ENCODE measurements at places on chromosomes 3 and 15.

GRCh38 chr15:32952901-32953532 is 235.2 kb downstream of the GREM1 start:
- DNase-seq = no peak

DNA sequence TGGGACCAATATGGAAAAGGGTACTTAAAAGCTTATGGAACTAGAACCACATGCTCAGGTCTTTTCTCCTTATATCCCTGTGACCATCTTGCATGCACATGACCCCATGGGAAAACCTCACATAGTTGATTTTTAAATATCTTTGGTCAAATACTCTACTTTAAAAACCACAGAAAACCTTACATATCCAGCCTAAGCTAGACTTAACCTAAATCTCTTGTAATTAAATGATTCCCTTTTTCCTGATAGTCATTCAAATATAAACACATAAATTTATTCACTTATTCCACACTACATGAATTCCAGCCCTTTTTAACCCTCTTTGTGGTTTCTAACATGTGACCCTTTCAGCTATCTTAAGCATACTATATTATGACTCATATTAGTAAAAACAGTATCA is 46.8 kb downstream of the DNAJC13 start:
- no peak for DNase-seq

GRCh38 chr3:130905551-130905950 is 11.7 kb downstream of the ATP2C1 start:
- DNase-seq = no peak

- no peak for DNase-seq
Observed at GRCh38 chr15:39697509-39697908, 85.1 kb downstream of the FSIP1 start.

- DNase-seq = no peak
Observed at GRCh38 chr15:31169558-31169957, 68.0 kb upstream of the TRPM1 start.

- peak; percentile 48 for DNase-seq
Observed at GRCh38 chr3:45664578-45664977, 24.6 kb upstream of the SACM1L start.

GRCh38 chr3:46538803-46539442 is 27.2 kb downstream of the LRRC2 start:
- peak; percentile 31 for DNase-seq

- DNase-seq = no peak
Observed at GRCh38 chr3:141262308-141262705, 30.7 kb downstream of the PXYLP1 start.

DNA sequence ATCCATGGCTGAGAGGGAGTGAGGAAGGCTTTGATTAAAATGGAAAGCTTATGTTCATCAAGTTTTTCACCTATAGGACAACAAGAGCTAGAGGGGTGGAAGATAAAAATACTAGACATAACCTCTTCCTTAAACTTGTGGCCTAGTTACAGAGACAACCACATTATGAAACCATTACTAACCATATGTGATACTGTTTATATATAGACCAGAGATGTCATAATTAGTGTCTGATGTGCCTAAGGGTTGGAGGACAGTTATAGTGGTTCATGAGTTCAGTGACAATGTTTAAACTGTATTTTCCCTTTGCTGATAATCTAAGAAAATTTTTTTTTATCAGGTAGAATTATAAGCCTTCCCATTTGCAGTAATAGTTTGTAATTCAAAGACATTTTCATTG is 23.7 kb downstream of the PHLDB2 start:
- no peak for DNase-seq

DNA sequence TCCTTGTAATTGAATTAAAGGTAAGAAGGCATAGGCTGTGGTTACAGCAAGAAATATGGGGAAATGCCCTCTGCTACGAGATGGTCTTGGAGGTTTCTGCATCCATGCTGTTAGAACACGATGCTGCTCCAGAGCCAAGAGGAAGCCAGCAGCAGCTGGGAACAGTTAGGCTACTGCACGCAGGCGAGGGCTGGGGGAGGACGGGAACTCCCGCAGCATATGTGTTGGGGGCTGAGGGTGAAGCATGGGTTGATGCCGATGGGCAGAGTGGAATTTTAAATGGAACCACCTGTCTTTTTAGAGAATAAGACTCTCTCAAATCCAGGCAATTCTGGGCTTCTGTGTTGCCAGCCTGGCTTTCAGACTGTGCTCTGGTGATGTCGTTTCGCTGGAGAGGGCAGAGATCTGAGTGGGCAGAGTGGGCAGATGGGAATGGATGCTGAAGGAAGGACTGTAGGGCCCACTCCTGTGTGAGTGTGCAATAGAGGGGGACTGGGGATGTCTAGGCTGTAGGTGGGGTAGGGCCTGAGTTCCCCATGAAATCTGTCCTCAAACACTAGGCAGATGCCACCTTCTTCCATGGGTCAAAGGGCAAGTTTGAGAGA is 417.0 kb upstream of the TPM1 start:
- no peak for DNase-seq

DNA sequence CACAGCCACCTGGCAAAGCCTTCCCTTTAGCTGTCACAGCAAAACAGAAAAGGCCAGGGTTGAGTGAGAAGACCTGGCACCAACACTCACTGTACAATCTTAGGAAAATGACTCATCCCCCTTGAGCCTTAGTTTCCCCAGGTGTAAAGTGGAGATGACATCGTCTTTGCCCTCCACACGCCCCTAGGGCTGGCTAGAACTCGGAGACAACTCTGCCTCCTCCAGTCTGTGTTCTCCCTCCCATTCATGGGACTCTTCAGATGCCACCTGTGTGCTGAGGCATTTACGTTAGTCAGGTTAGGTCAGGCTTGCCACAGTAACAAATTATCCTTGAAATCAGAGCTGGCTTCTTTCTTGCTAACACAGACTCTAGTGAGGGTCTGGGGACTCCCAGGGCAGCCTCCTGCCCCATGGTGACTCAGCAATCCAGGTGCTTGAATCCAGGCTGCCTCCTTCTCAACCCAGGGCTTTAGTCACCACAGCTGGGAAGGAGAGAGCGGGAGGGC is 252.6 kb downstream of the PLCL2 start:
- no peak for DNase-seq

DNA sequence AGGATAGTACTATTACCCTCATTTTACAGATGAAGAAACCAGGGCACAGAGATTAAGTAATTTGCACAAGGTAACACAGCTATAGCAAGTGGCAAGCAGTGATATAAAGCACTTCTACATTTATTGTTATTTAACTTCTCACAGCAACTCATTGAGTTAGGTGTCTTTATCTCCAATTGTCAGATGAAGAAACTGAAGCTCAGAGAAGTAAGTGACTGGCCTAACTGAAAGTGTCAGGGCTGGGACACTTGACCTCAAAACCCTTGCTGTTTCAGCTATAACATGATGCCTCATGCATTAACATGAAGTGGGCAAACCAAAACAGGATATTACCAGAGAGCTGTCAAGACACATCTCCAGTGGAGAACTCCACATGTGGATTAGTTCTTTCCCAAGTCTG is 65.8 kb upstream of the LEKR1 start:
- DNase-seq = no peak

DNA sequence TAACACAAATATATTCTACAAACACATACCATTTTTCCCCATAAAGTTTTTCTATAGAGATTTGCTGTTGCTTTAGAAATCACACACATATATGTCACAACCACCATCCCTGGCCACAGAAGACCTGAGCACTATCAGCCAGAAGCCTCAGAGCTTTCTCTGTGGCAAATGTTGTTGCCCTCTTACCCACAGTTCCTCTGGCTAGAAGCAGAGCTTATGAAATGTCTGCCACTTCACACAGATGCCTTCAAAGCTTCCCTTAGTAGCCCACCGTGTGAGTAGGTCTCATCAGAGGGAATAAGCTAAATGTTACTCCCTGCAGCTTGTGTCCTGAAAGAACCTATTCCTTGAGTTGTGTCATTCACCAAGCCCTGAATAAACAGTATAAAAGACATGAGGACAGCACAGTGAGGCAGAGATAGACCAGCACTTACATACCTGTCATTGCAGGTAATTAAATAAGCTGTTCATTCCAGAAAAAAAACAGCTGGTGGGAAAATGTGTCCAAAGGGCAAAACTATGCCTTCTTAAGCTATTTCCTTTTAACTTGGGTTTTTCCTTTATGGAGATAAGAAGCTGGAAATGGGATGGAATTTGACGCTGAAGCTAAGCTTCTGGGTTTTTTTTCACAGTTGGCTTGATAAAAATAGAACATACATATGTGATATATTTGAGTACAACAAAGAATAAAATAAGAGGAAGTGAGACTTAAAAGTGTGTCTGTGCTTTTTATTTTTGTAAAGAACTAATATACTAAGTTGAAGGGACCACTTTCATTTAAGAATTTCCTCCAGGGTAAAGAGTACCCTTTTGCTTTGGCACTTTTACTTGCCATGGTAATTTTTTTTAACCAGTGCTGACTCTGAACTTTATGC is 391.4 kb downstream of the KCNH8 start:
- no peak for DNase-seq
